ENCODE measurements at places on chromosomes 2 and 18.

GRCh38 chr2:84841577-84841976 lies 39.3 kb downstream of the TRABD2A start:
- DNase-seq: no peak

DNA sequence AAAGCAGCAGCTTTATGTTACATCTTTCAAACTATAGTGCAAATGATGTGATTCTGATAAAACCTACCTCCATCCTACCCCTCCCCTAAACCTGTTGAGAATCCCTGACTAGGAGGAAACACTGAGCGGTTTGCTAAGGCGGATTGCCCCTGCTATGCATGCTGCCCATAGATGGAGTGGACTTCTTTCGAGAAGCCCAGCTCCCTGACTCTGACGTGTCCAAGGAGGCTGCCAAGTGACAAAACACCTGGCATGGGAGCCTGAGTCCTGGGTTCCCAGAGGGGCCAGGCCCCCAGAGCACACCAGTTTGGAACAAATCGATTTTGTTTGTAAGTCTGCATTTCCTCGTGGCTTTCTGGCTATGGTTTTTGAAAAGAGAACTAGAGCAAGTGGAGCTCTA lies 1.4 kb upstream of the UXS1 start:
- DNase-seq: no peak

DNA sequence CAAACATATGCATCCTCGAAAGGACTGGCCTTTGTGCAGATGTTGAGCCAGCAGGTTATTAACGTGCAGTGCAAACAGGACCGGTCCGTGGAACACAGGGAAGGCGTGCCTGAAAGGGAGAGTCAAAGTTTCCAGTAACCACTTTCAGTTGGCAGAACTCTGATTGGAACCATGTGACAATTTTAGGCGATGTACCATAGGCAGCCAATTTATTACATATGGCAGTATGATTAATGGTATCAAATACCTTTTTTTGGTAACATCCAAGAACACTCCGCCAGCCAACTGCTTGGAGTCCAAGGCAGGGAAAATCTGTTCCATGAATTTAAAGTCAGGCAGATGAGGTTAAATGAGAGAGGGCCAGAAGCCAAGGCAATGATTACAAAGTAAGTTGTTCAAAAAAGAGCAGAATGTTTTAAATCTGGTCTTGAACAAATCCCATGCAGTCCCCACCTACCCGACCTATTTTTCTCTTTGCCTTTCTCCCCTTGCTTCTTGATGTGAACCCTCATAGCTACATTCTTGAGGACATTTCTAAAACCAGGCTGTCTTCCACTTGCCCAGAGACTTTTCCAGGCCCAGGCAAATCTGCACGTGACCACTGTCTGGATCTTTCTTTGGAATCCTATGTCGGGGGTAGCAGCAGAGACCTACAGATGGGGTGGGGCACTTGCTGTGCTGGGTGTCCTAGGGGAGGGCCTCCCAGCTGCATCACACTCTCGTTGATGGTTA lies 351.7 kb downstream of the HRH4 start:
- no peak for DNase-seq

DNA sequence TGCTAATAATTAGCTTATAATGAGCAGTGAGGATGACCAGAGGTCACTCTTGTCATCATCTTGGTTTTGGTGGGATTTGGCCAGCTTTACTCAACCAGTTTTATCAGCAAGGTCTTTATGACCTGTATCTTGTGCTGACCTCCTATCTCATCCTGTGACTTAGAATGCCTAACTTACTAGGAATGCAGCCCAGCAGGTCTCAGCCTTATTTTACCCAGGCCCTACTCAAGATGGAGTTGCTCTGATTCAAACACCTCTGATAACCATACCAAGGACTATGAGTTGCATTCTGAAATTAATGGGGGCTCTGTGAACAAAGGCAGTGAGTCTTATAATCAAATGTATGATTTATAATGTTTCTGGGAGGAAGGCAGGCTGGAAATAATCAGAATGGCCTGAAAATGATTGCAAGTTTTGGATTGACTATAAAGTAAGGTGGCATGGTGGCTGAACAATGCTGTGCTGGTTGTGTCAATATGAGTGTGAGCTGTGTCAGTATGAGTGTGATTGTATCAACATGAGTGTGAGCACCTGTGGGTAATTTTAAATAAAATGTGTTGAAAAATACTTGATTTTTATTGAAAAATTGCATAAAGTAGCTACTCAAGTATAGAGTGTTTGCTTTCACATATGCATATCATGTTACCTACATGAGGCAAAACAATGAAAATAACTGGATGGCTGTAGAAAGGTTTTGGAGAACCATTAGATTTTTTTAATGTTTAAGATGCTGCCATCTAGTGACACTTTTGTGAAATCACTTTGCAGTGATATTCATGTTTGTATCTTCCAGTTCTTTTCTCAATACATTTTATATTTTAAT lies 103.0 kb downstream of the KYNU start:
- DNase-seq: peak; percentile 53

DNA sequence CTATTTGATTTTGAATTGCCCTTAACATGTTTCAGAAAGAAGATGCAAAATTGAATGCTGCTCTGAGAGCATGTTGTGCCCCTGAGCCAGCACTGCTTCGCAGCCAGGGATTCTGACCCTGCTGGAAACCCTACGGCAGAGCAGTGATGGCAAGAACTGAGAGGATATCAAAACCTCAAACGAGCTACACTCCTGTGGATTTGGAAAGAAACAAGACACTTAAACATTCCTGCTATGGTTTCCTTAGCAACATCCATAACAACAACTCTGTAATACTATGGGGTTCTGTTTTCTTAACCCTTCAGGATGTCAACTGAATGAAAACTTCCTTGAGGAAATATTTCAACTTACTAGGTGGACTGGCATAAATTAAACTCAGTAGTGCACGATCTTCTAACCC lies 649.1 kb downstream of the NYAP2 start:
- no peak for DNase-seq

- DNase-seq: no peak
Measured at GRCh38 chr2:156057647-156058046, 274.9 kb downstream of the NR4A2 start.

DNA sequence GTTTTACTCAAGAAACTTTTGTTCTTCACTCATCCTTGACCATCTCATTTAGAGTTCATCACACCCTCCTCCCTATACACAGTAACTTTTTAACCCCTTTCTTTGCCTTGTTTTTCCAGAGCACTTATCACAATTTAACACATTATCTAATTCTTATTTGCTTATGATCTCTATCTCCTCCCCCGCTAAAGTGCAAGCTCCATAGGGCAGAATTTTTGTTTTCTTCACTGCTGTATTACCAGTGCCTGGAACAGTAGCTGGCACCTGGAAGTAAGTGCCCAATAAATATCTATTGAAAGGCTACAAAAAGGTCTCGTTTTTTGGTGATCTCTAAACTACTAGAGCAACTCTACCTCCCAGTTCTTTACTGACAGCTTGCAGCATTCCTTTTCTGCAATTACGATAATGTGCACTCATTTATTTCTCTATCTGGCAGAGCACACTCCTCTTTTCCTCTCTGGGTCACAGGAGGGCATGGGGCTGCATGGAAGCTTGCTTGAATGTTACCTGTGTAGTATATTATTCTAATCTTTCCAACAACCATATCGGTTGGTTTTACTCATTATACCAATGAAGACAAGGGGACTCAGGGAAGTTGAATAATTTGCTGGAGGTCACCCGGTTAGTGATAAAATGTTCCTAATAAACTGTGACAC lies 57.4 kb upstream of the CHST9 start:
- no peak for DNase-seq

GRCh38 chr2:42233976-42234441 lies 64.9 kb downstream of the EML4 start:
- no peak for DNase-seq

DNA sequence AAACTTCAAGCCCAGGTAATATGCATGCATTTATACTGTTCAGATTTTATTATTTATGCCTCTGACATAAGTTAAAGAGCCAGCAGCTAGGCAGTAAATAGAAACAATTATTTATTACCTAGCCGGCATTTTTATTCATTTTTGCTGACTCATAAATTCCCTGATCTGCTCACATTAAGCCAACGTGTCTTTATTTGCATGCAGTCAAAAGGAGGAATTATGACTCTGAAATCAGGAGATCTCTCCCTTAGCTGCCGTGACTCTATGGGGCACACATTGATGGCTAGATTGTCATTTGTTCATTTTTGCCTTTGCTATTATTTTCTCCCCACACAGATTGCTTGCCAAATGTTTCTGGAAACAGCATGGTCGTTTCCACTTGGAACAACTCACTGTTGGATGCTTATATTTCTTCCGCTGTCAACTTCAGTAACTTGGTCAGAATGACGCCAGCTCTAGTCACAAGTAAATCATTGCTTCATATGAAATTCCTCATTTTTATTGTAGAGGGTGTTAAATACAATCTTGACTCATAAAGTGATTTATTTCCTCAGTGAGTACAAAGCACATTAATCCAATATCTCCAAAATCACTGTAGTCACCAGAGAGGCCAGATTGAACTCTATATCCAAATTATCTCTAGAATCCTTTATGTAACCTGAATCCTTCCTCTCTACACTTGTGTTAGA lies 15.9 kb upstream of the ZBTB14 start:
- no peak for DNase-seq

DNA sequence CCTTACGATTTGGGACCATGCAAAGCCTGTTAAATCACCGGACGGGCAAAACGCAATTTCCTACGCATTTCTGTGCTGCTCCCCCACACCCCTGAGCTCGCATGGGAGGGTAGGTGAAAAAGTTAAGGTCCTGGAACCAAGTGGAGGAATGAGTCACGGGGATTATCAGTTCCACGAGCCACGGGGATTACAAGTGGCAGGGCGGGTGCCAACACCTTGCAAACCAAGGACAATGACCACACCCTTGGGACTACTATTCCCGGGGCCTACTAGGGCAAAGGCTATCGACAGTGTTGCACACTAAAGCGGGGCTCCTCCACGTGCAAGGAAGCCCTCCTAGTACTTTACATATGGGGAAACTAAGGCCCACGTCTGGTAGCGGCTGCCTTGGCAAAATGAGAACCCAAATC lies 447 bp downstream of the RETSAT start:
- peak; percentile 8 for DNase-seq

DNA sequence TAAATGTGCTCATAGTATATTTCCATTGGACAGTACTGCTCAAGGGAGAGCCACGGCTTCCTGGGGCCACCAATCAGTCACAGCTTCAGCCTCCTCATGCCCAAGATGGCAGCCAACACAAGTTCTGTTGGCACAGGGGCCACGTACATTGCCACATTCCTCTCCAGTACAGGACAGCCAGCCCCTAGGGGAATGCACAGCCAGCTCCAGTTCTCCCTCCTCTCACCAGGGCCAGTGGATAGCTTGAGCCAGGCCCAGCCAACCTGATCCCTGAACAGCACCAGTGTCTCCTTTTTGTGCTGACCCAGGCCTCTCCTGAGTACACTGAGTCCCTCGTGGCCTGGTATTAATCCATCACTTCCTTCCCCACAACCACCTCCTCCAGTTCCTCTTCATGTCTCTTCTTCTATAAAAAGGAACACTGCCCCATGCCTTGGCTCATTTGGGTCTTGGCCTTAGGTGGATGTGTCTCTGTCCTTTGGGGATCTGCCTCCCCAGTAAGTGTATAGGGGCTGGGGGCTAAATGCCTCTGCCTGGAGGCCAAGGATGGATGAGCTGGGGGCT lies 168.7 kb downstream of the TNS1 start:
- DNase-seq: no peak

DNA sequence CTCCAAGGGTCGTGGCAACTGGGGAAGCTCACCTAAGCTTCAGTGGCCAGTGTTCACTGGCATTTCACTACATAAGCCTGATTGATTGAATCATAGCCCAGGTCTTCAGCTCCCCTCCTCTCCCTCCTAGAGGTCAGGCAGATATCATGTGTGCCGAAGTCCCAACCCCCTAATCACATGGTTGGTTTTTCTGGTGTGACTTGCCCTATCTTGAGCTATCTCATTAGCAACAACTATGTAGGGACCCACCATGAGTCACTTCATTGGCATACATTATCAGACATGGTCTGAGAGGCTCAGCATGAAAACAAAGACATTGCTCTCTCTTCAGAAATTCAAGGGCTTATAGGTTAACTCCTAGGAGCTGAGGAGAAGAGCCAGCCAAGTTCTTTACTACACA lies 76.8 kb downstream of the LYPD1 start:
- DNase-seq: no peak

DNA sequence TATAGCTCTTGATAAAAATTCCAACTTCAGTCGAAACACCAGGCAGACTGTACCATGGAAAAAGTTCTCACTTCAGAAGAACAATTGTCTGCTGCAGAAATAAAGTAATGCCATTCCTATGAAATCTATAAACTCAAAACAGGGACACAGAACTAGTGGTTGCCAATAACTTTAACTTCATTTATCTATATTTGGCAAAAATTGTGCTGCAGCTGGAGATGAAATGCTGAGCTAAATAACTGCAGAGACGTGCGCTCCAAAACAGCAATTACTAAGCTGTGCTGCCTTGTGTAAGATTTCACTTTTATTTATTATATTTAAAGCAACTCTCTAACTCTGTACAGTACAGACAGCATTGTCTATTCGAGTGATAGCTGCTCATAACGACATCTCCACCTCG lies 540.1 kb upstream of the ID2 start:
- no peak for DNase-seq

DNA sequence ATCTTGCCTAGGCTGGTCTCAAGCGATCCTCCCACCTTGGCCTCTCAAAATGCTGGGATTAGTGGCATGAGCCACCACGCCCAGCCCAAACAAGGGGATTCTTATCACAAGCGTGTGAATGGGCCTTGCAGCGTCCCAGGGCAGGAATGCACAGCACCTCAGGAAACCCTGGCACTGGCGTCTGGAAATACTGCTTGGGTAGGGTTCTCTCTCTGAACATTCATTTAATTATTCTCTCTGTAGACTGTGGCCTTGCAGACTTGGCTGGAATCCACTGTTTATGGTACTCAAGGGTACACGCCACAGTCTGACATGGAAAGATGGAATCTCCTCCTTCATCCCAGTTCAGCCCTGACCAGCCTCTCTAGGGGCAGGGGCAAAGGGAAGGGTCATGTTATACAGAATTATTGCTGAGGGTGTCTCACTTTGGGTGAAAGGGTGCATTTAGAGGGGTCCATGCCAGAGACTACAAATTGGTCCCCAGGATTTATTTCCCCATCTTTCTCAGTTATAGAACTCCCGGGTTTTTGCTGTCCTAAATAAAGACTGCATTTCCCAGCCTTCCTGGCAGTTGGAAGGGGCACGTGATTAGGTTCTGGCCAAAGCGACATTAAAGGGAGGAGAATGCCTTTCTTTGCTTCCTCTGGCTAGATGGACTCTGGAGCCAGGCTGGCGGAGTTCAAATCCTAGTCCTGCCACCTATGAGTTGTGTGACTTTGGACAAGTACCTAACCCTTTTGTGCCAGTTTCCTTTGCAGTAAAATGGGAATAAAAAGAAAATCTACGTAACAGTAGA lies 147.2 kb upstream of the HAAO start:
- no peak for DNase-seq

DNA sequence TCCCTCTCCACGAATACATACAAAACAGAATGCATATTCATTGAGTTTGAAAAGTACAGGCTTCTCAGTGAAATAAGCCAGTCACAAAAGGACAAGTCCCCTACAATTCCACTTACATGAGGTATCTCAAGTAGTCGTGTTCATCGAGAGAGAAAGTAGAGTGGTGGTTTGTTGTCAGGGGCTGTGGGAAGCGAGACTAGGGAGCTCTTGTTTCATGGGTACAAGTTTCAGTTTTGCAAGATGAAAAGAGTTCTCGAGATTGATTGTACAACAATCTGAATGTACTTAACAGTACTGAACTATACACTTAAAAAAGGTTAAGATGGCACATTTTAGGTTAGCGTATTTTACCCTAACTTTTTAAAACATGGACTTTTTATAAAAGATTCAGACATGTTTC lies 71.5 kb upstream of the TTC39C start:
- no peak for DNase-seq

GRCh38 chr18:3867864-3868311 lies 417.9 kb downstream of the TGIF1 start:
- DNase-seq: no peak

- DNase-seq: peak; percentile 78
Measured at GRCh38 chr18:76573325-76574025, 78.4 kb upstream of the ZNF516 start.

Data from AML-193 (cell line).